ENCODE measurements at places on chromosomes 4 and X.

DNA sequence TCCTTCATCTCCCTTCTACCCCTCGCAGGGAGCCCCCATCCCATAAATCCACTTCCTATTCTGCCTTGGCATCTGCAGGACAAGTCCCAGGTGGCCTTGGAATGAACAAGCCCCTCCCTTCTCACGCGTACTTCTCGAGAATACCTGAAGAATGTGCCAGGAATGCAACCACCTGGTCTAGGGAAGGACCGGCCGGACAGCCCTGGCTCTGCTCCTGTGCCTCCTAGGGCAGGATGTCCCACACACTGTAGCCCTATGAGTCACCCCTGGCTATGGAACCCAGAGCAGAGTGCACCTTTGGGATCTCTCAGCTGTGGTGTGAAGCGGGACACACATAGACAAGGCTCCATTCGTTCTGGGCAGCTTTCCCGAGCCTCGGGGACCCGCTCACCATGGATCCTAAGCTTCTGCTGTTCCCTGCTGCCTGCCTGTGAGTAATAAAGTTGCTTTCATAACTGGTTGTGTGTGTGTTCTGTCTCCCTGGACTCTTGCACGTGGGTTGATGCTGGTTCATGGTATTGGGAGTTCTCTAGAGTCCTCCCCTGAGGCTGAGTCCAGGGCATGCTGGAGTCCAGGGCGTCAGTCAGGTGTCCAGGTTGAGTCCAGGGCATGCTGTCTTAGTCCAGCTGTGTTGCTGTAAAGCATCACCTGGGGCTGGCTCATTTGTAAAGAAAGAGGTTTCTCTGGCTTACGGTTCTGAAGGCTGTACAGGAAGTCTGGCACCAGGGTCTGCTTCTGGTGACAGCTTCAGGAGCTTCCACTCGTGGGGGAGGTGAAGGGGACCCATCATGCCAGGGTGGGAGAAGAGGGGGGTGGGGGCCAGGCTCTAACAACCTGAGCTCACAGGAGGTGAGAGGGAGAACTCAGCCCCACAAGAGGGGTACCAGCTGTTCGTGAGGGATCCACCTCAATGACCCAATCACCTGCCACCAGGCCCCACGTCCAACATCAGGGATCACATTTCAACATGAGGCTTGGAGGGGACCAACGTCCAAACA lies 7.4 kb upstream of the PDE6B start:
- DNase-seq: no peak

DNA sequence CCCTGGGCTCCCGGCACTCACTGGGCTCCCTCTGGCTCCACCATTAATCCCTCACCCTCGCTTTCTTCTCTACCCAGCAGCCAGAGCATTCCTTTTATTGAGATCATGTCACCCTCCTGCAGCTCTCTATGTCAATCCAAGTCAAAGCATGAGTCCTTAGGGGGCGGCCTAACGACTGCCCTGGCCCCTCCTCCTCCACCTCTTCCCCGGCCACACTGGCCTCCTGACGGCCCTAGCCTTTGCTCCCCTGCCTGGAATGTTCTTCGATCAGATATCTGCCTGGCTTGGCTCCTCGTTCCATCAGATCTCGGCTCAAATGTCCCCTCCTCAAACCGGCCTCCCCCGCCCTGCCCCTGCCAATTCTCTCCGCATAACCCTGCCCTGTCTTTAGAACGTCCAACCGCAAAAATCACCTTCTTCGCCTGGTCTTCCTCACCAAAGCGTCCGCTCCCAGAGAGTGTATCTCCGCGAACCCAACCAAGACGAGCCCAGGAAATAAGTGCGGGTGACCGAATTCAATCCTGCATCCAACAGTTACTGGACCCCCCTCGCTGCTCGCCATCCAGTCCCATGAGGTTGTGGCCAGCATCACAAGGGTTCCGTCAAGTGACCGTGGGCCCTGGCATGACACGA lies 722 bp upstream of the PNCK start:
- DNase-seq: no peak

DNA sequence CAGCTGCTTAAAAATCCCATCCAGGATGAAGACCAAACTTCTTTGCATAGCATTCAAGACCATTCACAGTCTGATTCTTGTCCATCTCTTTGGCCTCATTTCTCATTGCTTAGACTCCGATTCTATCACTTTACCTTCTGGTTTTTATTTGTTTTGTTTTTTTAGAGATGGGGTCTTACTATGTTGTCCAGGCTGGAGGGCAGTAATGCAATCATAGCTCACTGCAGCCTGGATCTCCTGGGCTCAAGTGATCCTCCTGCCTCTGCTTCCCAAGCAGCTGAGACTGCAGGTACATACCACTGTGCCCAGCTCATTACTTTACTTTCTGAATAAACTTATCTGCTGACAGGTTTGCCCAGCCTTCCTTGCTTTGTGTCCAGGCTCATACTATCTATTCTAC lies 152.8 kb downstream of the TMEM164 start:
- DNase-seq: no peak

DNA sequence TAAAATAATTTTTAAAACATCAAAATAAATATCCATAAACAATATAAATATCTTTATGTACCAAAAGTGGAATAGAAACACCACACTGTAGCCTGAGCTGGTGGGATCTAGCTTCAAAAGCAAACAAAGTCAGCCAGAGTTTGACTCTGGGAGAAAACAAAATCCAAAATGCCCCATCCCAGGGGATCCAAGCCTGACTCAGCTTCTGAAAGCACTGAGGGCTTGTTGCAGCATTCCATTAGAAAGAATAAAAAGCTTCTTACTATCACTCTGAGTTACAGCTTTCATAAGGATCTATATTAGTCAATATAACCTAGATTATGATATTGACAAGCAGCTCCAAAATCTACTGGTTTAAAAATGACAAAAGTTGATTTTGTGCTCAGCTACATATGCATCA lies 149.7 kb upstream of the ANKRD50 start:
- no peak for DNase-seq

- no peak for DNase-seq
Measured at GRCh38 chr4:165294907-165295306, 32.6 kb upstream of the MSMO1 start.

GRCh38 chr4:75779105-75779757 lies 54.9 kb downstream of the USO1 start:
- DNase-seq: no peak

- DNase-seq: peak; percentile 57
Measured at GRCh38 chr4:36394352-36394903, 113.0 kb downstream of the DTHD1 start.

DNA sequence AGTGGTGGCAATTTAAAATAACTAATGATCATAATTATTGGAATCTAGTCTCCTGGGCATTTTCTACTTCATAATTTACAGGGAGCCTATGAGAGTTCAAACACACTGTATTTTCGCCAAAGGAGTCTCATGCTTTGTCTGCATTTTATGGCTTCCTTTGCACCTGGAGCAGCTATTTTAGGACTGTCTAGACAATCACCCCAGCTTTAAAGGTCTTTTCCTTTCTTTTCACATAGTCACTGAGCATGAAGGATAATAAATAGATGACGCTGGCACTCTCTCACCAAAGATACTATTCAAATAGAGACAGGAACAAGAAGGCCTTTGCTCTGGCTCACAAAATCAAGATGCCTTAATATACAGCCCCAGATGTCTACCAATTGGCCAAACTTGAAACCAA lies 43.0 kb downstream of the AMELX start:
- no peak for DNase-seq

DNA sequence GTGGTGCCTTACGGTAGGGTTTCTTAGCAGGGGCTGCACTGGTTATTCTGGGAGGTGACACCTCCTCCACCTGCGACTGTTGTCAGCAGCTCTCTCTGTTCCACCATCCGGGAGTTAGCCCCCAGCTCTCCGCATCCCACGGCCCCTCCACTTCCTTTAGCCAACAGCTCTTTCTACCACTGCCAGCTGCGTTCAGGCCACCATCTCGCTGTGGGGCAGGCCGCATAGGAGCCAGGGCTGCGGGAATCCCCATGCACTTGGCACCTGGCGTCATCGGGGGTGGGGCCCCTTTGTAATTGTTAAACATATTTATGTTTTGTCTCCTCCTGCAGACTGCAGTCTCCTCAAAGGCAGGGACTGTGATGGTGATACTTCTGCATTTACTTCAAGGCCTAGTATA lies 480.2 kb downstream of the SMARCA1 start:
- no peak for DNase-seq

DNA sequence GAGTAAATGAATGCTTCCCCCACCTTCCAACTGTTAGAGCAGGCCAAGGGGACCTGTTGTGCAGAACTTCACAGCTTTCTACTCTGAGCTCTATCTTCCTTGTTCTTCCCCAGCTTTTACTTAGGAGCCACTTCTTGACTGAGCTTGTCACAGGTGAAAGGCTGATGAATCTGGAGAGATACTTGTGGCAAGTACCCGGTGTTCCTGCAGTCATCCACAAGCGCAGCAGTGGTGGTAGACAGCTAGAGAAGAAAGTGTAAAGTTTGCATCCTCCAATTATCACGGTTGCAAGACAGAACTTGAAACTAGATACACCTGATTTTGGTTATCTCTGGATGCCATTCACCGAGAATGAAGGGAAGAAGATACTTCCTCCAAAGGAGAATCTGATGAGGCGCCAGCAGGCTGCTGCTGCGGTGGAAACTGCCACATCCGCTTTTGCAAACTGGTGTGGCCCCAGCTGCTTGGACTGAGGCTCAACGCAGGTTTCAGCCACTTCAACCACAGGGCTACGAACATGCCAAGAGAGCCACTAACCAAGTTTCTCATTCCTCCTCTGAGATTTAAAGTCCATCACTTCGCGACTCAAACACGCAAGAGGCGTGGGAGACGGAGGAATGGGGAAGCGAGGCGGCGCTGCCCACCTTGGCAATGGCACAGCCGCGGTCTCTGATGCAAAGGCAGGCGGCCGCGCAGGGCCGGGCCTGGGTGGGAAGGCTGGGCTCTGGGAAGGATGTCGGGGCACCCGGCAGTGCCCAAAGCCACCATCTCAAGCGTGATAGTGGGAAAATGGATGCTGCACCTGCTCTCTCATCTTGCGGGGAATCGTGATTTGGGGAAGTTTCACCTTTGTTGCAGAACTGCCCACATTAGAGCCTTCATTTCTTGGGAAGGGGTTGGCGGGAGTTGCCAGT lies 1.3 kb upstream of the FHIP1A start:
- peak; percentile 21 for DNase-seq

DNA sequence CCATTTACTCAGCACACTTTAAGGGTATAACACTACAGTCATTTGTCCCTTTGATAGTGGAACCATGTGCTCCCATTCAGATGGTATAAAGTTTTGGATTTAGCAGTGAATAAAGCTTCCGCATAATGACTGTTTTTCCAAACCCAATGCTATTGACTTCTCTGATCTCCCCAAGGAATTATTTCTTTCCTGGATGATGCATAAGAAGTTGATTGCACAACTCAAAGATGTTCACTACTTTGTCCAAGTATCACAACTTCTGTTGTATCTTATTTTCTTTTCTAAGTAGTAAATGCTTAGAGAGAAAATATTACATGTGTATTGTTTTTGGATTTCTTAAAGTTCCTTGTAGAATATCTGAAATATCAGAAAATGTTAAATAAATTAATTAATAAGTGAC lies 300.2 kb downstream of the GPM6A start:
- no peak for DNase-seq

DNA sequence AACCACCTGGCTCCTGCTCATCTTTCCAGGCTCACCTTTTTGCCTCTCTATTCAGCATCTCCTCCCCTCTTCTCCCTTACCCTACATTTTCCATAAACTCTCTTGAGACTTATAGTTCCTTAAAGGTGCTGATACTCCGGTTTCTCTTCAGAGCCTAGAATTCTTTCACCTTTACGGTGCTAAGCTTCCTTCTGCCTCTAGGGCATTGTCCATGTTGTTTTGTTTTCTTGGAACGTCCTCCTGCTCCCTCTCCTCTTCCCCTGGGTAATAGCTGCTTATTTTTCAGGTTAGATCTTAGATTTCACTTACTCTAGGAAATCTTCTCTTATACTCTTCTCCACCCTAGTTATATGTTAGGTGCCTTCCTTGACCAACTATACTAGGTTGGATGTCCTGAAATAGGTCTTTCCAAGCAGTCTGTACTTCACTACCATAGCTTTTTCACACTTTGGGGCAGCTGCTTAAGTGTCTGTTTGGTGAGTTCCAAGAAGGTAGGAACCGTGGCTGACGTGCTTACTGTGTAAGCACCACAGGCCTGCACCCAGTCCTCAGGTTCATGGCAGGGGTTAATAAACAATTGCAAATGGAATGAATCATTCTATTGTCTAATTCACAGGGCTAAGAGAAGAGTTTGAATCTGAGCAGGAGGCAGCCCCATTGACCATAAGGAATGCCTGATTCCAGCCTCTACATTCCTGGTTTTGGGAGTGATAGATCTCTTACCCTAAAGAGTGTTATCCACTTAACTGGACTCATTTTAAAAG lies 227.5 kb downstream of the MGST2 start:
- DNase-seq: no peak

DNA sequence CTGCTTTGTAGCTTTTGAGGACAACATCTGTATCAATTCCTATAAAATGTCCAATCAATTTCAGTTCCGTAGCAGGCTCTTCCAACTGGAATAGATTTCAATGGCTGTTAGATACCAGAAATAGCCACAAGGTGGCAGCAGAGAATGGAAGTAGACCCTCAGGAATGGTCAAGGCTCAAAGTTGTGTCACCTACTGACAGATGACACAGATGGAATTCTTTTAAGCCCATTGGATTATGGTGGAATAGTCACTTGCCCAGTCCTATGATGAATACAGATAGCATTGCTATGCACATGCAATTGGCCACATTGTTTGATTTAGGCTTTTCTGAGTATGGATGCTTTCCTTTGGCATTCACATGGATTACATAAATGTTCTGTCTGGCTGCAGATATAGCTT lies 130.4 kb upstream of the RADX start:
- peak; percentile 62 for DNase-seq

DNA sequence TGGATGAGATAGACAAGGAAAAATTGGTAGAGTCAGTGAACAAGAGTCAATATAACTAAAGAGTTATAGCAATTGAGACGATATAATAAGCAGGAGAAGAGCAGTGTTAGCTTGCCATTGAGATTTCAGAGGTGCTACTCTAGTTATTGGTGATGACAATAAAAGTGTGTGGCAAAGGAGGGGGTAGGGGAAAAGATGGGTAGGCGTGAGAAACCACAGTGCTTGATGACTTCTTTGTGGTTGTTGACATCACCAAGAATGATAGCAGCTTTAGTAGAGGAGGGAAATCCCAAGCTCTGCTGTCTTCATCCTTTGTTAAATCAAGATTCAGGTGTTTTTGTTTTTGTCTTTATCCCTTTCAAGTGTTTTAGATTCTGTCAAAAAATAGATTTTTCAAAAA lies 179.9 kb upstream of the PPP3CA start:
- peak; percentile 52 for DNase-seq

Measured in activated CD4-positive, alpha-beta T cell treated with anti-CD3 and anti-CD28 coated beads for 4 hours (primary cell).